ENCODE measurements at places on chromosomes 16 and 17.

DNA sequence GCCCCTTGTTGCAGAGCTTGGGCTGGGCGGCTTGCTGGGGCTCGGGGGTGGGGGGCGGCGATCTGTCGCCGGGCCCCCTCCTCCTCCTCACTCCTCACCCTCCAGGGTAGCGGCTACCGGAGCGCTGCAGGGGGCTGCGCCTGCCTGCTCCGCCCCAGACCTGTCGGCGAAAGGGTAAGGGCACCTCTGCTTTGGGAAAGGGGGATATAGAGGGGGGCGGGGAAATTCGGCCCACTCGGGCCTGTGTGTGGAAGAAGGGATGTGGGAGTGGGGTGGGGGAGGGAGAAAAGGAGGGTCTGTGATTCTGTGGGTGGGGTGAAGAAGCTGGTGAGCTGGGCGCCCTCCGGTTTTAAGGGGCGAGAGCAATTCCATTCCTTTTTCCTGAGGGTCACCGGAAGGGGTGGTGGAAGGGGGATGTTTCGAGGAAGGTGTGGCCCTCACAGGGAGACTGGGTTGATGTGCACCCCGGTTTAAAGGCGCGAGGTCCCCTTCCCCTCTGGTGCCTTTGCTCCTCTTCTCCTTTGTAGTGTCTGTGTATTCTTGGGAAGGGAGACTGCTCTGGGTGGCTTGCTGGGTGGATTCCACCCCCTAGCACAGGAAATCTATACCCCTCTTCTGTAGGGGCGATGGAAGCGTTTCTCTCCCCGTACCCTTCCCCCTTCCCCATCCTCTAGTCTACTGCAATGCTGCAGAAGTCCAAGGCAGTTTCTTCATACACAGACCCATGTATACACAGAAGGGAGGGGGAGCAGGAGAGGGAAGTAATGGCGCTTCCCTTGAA is 878 bp downstream of the TAOK1 start:
- DNase-seq, result peak; percentile 5

DNA sequence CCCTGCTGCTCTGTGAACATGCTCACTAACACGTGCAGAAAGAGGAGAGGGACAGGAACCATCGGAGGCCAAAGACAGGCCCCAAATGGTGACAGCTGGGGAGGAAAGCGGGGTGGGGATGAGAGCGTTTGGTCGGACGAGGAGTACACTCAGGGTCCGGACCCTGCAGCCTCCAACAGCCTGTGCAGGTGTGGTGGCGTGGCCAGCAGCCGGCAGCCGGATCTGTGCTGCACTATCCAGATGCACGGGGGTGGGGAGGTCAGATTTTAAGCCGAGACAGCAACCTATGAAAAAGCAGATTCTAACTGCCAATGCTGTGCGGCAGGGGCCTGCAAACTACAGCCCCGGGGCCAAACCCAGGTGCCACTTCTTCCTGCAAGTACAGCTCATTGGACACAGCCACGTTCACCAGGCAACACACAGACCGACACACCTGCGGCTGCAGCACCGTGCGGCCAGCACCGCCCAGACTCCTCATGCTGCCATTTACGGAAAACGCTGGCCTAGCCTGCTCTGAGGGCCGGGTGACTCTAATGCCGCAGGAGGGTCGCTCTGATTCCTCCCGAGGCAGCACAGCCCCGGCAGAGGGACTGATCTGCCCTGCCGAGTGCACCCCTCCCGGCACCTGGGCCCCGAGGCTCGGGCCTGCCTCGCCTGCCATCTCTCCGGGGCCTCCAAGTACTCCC is 21.2 kb downstream of the SLC16A3 start:
- no peak for DNase-seq

DNA sequence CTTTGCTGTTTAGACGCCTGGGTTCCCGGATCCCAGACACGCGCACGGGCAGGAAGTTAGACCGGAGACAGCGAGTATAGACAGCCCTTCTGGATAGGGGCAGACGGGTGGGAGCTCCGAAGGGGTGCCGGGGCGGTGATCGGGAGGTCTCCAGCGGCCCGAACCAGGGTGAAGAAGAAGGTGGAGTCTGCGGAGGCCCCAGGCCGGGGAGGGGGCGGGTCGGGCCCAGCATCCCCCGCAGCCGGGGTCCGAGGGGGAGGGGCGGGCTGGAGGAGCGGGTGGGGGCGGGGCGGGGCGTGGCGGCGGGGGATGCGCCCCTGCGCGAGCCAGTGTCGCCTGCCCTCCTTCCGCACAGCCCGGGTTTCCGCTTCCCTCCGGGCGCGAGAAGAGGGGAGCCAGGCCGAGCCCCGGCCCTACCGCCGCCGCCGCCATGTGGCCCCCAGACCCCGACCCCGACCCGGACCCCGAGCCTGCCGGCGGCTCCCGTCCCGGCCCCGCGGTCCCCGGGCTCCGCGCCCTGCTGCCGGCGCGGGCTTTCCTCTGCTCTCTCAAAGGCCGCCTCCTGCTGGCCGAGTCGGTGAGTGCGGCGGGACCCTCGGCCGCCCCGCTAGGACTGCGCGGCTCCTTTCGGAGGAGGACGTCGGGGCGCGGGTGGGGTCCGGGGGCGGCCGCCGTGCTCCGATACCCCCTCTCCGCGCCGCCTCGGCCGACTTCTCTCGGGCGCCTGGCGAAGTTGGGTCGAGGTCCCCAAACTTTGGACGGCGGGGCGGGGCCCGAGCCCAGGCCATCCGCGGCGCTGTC is at the start of gene CMTM3:
CMTM3 (plus strand) TSS at position 329 of the 801 bp plus-strand sequence; CDS start at position 431, 102 bp downstream.
- DNase-seq, result peak; percentile 78

- peak; percentile 35 for DNase-seq
These were observed 14.1 kb downstream of the MAP3K14 start for GRCh38 chr17:45302649-45303173.

DNA sequence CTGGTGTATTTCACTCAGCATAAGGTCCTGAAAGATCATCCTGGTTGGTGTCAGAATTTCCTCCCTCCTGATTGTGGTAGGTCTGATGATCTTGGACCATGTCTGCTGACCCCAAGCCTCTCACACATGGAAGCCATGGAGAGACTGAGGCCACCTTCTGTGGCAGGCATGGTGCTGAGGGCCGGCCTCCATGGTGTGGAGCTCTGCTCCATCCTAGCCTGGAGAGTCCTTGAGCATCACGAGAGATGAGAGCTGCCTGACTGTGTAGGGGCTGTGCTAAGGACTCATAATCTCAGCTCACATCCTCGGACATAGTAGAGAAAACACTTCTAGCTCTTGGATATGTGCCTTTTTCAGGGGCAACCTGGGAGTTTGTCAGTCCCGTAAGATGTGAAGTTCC is 40.6 kb downstream of the MPRIP start:
- DNase-seq, result no peak

GRCh38 chr17:83099570-83100181 is 20.3 kb downstream of the METRNL start:
- no peak for DNase-seq

DNA sequence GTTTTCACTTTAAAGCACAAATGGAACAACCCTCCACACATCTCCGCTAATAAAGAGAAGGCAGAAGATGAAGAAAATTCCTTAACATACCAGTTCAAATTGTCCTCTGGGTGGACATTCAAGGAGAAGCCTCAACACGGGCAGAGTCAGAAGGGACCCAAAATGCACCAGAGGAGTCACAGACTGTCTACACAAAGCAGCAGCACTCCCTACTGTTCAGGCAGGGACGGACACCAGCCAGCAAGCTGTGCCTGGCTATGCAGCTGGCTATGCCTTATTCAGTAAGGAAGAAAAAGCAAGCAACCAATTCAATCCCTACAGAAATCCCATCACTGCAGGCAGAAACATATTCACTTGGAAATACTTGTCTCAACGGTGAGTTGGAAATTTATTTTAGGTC is 8.1 kb downstream of the DNAJC7 start:
- DNase-seq, result no peak

DNA sequence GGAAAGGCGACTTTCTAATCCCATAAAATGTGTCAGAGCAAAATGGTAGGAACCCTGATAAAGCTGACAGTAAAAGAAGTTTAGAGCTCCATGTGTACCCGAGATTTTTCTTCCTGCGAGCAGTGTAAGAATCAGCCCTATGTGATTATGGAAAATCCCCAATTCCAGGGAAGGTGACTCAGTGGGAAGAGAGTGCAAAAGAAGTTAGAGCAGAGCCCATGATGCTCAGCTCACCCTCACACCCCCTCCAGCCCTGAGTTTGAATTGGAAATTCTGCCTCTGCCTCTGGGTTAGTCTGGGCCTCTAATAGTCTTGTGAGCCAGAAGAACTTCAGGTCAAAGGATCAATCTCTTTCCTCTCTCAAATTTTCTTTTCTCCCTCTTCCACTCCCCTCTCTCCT is 12.5 kb downstream of the C17orf78 start:
- DNase-seq, result no peak

DNA sequence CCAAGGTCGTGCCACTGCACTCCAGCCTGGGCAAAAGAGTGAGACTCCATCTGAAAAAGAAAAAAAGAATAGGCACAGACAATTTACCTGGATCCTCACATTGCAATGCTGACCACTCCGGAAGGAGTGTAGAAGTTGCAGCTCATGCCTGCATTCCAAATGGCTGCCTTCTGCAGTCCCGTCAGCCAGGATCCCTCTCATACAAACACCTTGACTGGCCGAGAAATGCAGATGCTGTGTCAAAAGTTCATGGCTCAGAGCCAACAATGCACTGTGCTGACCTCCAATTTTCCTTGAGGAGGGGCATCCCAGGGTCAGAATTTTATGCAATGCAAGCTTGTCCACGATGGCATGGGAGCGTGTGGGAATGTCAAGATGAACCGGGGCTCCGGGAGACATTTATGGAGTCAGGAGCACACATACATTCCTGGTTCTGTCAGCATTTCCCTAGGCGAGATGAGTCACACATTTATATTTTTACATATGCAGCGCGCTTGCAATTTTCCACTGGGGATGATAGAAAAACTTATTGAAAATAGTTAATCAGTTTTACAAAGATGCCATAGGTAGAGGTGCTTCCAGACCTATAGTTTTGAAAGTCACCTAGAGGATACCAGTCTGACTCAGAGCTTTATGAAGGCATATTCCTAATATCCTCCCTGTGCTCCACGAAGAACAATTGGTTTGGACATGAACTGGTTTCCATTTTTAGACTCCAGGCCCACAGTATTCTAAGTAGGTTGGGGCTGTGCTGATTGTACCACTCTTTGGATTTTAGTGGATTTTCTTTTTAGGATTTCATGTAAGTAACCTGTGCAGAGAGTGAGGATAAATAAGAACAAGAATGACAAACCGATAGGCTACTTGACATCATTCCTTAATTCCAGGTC is 614.6 kb downstream of the MAF start:
- DNase-seq, result no peak

DNA sequence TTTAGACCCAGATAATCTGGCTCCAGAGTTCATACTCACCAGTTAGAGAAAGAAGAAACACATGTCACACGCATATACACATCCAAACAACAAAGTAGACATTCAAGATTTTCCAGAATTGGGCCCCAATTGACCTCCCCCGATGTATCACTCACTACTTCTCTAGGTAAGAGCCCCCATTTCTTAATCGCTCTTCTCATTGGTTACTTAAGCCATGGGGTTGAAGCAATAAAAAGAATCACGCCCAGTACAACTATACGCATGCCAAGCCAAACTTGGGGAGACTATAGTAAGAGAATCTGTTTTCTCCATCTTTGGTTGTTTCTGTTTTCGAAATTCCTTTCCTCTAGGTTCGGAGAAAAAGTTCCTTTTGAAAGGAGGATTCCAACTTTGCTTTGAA is 565 bp downstream of the DDX52 start:
- no peak for DNase-seq

- no peak for DNase-seq
These were observed 6.9 kb downstream of the KAT7 start for GRCh38 chr17:49795372-49795771.

GRCh38 chr16:81544700-81545271 is 100.2 kb downstream of the CMIP start:
- DNase-seq, result no peak

- DNase-seq, result no peak
These were observed 15.8 kb upstream of the KRT20 start for GRCh38 chr17:40900809-40901356.

All from CD4-positive, alpha-beta T cell treated with Interleukin-6 for 4 hours (primary cell).